NCI-H774 (cell line): ENCODE measurements at places on chromosomes 5 and 9.

GRCh38 chr5:144254552-144254951 lies 83.9 kb downstream of the KCTD16 start:
- no peak for DNase-seq

DNA sequence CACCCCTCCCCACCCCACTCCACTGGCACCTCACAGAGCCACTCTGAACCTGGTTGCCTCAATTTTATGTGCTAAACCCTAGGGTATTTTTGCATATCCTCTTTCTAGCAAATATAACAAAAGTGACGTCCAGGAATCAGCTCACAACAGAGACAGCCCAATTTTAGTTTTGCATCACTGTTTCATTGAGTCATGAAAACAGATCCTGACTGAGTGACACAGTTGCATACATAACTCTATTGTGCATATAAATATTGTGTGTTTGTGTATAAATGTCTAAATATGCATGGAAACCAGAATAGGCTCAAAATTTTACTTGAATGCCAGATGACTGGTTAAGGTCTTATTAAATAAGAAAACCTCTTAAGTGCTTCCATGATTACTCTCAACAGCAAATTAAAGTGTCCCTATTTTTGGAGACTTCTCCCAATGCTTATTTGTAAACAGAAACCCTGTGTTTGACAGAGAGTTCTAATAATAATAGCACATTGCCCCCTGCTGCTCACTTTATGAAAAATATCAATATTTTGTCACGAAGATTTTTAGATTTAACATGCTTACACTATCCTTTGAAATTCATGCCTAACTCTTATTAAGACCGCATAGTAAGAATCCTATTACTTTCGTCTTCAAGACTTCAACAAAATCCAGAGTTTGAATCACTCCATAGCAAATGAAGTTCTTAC lies 75.5 kb upstream of the PRRC1 start:
- DNase-seq = no peak

DNA sequence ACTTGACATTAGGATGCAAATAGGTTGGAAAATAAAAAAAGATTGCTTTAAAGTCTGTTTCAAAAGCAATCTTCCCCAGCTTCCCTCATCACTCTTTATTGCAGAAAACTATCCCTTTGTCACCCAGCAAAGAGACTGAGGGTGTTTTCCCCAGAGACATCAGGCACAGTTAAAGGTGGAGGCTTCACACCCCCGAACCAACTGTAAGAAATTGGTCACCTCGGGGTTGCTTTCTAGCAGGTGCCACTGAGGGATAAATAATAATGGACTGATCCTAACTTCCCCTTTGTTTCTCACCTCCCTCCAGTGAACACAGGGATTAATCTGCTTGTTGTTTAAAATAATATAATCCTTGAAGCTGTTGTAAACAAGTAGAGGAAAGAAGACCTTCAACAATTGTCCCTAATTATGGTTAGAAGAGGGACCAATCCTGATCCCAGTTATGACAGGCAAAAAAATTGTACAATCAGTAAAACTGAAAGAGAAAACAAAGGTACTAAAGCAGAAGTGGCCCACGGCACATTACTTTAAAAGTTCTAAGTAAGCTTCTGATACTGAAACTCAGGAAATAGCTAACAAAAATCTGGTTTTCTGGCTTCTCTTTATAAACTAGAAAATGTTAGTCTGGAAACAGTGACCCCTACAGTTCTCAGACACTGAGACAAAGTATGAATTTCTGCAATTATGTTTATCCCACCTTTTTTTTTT lies 6.6 kb upstream of the PCSK1 start:
- no peak for DNase-seq

GRCh38 chr9:115598751-115599150 lies 480.8 kb upstream of the TNC start:
- DNase-seq = no peak

- no peak for DNase-seq
Measured at GRCh38 chr5:143992496-143992895, 178.0 kb downstream of the YIPF5 start.

DNA sequence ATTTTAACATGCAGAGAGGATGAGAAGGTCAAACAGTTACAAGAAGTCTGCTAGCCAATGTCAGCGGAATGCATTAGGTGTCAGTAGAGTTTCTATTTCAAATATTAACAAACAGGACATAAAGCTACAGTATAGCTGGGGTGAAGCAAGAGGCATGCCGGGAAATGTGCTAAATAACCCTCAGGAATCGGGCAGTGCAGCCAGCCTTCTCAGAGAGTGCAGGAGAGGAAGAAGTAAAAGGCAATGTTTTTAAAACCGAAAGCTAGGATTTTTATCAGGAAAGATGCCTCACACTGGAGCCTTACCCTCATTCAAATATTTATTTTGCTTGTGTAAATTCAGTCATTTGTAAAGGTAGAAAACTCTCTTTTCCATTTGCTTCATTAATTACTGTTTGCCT lies 59.1 kb upstream of the SH3GL2 start:
- DNase-seq = peak; percentile 39

DNA sequence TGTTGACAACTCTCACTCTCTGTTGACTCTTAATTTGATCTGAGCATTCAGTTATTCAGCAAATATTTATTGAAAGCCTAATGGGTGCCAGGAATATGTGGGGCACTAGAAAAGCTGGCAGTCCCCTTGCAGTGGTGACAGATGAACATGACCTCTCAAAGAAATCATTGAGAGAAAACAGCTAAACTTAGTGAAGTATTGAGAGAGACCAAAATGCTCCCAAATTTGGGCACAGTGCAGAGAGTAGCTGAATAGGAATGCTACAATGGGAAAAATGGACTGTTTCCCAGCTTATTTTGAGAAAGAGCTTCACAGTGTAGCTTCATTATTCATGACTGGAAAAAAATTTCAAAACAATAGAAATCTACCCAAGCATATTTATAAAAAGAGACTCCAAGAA lies 257.9 kb downstream of the SGCD start:
- DNase-seq = peak; percentile 82

- DNase-seq = no peak
Measured at GRCh38 chr5:149913436-149914419, 30.9 kb downstream of the PDE6A start.

DNA sequence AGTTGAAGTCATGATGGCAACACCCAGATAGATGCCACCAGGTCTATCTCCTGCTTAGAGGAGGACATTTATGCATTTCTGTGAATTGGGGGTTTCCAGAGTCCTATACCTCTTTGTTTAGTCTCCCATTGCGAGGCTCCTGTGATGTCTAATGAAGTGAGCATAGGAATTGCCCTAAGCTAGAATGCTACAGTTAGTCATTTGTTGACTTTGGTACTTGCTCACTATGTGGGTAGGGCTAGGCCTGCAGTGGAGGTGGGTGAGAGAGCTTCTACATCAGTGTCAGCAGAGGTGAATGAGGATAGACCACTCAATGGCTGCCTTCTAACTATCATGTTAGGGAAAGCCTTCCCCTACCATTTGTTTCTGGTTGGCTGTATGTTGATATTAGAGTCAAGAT lies 173.3 kb upstream of the POC5 start:
- no peak for DNase-seq

- no peak for DNase-seq
Measured at GRCh38 chr9:15069106-15069505, 158.9 kb upstream of the FREM1 start.

DNA sequence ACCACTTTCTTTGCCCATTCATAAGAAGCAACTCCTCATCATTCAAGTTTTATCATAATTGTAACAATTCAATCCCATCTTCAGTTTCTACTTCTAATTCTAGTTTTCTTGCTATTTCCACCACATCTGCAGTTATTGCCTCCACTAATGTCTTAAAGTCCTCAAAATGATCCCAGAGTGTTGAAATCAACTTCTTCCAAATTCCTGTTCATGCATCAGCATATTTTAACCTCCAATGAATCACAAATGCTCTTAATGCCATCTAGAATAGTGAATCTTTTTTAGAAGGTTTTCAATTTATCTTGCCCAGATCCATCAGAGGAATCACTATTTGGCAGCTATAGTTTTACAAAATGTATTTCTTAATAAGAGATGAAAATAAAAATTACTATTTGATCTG lies 3.2 kb upstream of the SRP19 start:
- DNase-seq = no peak

GRCh38 chr5:112649882-112650281 lies 87.8 kb upstream of the APC start:
- DNase-seq = no peak

GRCh38 chr5:128636361-128636760 lies 98.3 kb upstream of the FBN2 start:
- no peak for DNase-seq

DNA sequence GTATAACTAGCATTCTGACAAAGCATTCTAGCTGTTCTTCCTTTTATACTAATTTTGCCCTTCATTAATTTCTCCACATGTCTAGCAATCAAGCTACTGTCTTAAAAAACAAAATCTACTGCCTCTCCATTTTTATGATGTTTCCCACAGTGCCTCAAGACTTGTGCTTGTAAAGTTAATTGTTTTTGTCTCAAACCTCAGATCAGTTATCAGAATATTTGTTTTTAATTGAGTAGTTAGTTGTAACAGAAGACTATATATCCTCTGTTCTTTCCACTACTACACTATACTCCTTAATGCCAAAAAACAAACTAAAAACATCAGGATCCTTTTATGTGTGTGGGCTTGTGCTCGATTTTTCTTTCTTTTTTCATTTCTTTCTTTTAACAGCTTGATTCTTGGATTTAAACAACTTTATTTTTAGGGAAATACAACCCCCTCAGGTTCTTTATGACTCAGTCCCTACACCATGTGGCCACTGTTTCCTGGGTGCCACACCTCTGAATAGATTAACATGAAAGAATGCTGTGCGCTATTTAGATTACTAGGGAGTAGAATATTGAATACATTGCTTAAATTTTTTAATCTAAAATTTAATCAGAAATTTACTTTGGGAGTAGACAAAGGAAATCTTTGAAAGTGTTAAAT lies 1.2 kb downstream of the ASPN start:
- no peak for DNase-seq

- DNase-seq = no peak
Measured at GRCh38 chr9:115106001-115106400, 12.0 kb downstream of the TNC start.

- DNase-seq = peak; percentile 68
Measured at GRCh38 chr5:134466241-134467069, 54.8 kb upstream of the CDKN2AIPNL start.

DNA sequence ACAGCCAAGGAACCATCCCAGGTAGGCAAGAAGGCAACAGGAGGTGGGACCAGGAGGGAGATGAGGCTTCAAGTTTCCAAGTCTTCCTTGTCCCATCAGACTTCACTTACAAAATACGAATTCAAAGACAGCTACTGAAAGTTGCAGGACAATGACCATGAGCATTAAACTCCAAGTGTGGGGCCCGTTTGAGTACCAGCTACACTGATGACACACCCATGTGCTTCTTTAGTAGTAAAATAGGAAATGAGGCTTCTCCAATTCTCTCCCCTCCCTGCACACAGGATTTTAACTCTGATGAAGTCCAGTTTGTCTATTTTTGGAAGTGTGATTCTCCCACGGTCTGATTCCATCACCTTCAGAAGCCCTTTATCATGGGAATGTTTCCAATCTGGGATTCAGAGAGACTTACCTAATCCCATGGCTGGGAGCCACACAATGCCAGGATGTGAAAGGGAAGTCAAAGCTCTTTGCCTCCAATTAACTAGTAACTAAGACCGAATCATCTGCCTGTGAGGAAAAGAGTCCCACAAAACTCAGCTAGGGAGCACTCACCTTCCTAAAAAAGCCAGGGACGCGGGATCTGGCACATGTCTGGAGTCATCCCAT lies 222.8 kb upstream of the MSX2 start:
- no peak for DNase-seq

- no peak for DNase-seq
Measured at GRCh38 chr5:69335341-69335935, 2.8 kb upstream of the CCDC125 start.

DNA sequence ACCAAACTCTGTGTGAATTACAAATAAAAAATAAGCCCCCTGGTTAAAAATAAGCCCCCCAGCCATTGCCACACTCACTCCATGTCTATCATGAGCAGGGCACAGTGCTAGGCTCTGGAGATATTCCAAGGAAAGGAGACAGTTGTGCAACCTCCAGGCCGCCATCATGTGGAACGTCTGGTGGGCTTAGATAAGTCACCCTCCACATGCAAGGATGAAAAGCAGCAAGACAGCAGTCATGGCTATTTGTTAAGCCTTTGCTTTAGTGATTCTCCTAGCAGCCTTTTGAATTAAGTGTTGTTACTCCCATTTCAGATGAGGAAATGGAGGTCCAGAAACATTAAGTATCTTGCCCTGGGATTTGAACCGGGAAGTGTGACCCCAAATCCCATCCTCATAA lies 94.8 kb downstream of the DCP2 start:
- DNase-seq = no peak

DNA sequence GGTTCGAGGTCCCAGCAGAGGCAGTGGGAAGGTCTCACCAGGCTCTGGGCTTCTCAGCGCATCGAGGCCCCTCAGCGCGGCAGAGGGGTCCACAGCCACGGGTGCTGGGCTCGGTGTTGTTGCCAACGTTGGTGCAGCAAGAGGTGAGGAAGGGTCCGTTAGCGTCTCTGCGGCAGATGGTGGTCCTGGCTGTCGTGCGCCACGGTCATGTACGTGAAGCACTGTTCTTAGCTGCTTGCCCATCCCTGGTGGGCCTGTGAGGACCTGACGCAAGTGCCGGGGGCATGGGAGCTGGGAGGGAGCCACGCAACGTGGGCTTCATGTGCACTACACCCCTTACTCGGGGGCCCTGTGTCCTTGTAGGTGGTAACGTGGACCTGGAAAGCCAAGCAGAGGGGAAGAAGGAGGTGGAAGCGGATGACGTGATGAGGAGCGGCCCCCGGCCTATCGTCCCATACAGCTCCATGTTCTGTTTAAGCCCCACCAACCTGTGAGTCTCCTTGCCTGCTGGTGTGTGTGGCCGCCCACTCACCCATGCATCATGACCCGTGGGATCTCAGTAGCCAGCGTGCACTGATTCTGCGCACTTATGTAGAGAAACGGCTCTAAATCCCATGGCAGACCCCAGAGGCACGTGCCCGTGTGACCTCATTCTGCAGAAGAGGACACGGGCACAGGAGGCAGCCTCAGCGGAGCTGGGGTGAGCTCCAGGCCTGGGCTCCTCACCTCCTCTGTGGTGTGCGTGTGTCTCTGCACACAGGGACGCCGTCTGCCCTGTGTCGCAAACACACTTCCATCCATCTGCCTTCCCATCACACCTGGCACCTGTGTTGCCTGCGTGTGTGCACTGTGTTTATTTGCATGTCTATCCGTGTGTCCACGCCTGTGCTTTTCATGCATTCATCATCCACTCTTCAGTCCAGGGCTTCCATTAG lies 166.1 kb downstream of the CACNA1B start:
- no peak for DNase-seq

GRCh38 chr9:36487482-36488388 lies 85.0 kb upstream of the MELK start:
- peak; percentile 94 for DNase-seq

DNA sequence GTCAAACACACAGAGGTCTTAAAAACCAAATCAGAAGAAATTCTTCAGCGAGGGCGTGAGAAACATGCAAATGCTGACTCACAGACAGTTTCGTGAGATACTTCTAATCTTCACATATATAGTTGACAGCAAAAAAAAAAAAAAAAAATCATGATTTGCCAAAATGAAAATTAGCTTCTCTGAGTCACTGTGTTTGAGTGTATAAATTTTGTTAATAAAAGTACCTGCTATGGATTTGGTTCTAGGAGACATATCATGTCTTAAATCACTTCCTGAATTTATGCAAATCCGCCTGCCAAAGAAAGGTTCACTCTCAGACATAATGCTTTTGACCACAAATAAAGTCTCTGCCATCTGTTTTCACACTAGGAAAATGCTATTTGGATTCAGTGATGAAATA lies 114.3 kb downstream of the SLC1A3 start:
- DNase-seq = no peak

- no peak for DNase-seq
Measured at GRCh38 chr9:92234514-92234913, 59.0 kb downstream of the IARS1 start.

GRCh38 chr9:16193066-16193465 lies 640.2 kb downstream of the CCDC171 start:
- DNase-seq = no peak
